Fibroblast of mammary gland (primary cell): ENCODE measurements at places on chromosomes 12 and 14.

GRCh38 chr12:88448337-88448915 is 131.8 kb downstream of the KITLG start:
- DNase-seq = no peak

DNA sequence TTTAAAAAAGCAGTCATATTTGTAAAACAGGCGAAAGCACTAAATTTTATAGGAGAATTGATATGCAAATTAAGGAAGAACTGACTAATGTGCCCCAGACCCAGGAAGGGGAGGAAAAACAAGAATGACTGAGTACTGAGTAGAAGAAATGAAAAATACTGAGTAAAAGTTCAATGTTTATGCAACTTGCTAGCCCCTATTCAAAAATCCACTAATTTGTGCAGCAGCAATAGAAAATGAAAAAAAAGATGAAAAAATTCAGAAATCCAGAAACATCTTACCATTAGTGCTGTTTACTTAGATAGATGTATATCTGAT is 6.1 kb downstream of the CHD8 start:
- no peak for DNase-seq

GRCh38 chr12:8903646-8904045 is 10.7 kb upstream of the PHC1 start:
- DNase-seq = no peak

DNA sequence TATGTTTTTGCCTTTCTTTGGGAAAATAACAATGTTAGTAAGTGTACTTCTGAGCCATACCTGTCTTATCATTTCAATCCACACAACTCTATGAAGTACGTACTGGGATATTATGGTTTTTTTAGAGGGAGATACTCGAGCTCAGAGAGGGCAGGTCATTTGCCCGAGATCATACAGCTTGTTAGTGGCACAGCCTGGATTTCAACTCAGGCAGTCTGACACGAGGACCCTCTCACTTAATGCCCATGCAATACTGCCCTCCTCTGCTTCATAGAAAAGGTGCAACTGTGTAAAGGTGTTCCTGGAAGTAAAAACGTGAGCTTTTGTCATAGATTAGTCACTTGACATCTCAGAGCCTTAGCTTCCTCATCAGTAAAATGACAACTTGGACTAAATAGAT is 128.0 kb downstream of the NDUFA12 start:
- DNase-seq = peak; percentile 19

DNA sequence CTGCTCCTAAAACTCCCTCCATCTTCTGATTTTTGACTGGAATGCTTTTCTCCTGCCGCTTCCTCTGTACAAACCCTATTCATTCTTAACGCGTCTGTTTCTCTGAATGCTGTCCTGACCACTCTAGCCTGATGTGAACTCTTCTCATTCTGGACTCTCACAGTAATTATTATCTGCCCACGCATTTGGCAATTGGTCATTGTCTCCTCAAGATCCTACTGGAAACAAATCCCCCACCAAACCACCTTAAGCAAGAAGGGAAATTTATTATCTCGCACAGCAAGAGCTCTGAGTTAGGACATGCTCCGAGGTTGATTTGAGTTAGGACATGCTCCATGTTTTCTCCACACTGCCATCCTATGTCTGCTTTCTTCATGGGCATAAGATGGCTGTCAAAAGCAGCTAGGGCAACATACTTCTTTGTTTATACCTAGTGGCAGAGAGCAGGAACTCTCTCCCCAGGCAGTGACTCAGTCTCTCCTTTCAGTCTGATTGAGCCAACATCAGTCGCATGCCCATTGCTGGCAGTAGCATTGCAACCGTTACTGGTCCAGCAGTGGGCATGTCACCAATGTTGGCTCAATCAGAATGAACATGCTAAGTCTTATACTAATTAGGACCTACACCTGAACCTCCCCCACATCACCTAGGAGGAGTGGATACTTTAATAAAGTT is 102.2 kb downstream of the SSPN start:
- DNase-seq = peak; percentile 95

GRCh38 chr14:31027847-31028246 is 1.7 kb upstream of the STRN3 start:
- peak; percentile 53 for DNase-seq

DNA sequence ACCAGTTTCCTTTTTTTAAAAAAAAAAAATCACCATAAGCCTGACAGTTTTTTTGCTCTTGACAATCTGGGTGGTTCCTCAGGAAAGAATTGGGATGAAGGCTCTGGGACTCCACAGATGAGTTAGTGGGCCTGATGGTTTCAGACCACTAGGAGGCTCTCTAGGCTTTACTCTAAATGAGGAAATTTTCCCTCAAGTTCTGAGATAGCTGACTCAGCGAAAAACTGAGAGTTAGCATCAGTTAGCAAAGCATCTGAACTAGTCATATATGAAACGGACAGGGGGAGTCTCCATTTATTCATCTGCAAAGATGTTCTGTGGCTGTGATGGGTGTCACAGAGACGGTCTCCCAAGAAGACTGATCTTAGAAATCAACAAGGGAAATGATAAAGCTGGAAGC is 314.3 kb upstream of the OR4E1 start:
- peak; percentile 32 for DNase-seq

DNA sequence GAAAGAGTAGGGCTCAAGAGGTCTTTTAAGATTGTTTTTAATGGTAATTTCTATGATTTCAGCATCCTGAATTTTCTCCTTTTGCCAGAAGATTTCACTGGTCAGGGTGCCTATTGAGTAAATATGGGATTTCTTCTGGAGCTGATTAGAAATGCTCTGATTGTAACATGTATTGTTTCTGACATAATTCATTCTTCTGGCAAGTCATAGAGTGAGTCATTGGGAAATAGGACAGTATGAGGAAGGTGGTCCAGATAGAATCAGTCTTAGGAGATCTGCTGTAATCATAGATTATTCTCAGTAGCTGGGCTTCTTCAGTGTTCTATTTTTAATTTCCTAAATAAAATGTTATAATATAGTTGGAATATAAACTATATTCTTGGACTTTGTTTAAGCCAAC is 182.0 kb upstream of the NAV3 start:
- DNase-seq = peak; percentile 70

GRCh38 chr14:75833326-75834020 is 148.3 kb downstream of the TGFB3 start:
- no peak for DNase-seq

GRCh38 chr12:52043386-52044212 is 7.6 kb upstream of the NR4A1 start:
- DNase-seq = peak; percentile 83

DNA sequence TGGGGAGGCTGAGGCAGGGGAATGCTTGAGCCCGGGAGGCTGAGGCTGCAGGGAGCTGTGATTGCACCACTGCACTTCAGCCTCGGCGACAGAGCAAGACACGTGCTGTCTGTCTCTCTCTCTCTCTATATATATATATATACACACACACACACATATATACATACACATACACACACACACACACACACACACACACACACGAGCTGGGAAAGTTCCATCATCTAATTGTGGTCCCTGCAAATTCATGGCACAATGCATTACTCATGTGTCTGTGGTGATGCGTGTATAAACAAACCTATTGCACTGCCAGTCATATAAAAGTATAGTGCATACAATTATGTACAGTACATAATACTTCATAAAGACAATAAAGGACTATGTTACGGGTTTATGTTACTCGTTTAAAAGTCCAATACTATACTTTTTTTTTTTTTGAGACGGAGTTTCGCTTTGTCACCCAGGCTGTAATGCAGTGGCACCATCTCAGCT is 36.6 kb downstream of the WDR89 start:
- peak; percentile 30 for DNase-seq

DNA sequence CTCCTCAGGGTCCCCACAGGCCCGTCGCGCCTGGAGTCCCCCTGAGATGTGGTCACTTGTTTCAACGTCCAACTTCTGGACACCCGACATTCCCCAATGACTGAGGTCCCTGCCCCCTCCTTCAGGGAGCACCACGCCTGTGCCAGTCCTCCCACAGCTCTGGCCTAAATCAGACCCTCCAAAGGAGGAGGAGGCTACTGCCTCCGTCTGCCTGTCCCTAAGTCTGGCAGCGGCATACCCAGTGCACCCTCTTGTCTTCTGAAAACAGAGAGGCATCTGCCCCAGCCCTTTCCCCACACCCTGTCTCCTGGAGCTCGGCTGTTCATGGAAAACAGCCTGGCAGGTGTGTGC is 46.2 kb downstream of the TESC start:
- DNase-seq = no peak

DNA sequence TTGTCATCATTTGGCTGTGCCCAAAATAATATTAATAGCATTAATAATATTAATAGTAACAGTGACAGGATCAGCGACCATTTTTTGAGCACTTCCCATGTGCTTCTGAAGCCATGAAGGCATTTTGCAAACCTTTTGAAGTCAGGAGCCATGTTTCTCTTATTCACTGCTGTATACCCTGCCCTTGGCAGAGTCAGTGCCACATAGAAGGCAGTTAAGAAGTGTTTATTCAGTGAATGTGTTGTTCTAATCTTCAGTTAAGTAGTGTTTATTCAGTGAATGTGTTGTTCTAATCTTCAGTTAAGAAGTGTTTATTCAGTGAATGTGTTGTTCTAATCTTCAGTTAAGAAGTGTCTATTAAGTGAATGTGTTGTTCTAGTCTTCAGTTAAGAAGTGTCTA is 319.7 kb upstream of the NAV3 start:
- DNase-seq = no peak

GRCh38 chr14:58817846-58818245 is 180.1 kb downstream of the DACT1 start:
- peak; percentile 46 for DNase-seq

DNA sequence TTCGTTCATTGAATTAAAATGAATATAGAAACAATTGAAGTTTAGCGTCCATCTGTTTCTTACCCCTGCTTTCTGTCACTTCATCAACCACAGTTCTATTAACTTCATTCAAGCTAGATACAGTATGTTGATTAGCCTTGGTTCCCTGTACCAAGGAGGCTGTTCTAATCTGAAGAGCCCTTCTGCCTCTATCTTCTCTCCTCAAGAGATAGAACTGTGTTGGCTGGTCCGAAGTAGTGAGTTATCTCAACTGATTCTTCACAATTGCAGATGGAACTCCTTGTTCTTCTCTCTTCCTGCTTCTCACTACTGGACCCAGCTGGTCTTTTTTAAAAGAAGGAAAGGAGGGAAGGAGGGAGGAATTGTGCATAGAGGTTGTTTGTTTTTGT is 82.1 kb upstream of the TRAF3 start:
- no peak for DNase-seq

DNA sequence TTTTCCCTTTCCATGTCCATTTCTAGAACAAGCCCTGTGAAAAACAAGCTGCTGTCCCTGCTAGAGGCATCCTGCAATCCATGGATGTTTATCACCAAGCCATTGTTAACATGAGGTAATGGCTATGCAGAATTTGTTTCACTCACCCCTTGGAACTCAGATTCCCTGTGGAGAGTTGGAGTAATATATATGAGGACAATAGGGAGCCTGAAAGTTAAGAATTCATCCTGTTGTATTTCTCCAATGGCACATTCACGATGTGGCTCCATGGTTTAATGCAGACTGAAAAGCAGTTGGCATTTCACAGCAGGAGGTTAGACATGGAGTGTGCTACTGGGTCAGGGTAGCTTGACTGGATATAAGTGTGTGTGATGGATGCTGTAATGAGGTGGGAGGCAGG is 32.4 kb downstream of the GPR65 start:
- DNase-seq = no peak

DNA sequence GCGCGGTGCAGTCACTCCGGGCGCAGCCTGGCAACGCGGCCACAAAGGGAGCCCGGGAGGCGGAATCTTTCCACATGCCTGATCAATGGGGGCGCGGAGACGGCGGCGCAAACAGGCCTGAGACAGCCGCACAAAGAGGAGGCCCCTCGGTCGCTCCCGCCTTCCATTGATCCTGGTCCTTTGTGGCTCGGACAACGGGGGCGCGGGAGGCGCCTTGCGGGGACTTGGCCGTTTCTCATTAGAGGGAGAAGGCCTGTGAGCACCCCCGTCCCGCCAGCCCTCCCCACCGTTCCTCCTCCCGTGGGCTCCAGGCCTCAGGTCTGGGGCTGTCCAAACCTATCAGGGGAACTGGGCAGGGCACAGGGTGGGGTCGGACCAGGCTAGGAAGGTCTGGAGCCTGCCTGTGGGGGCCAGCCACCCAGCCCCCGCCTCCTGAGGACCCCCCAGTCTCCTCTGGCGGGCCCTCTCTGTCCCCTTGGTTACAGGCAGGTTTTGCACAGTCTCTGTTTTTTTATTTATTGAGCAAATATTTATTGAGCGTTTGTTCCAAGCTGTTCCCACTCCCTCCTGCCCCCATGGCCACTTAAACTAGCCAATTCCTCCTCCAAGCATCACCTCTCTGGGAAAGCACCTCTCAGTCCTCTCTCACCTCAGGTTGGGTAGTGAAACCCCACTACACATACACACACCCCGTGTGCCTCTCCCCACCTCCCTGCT is 29.0 kb upstream of the MSI1 start:
- DNase-seq = no peak

GRCh38 chr12:22684140-22685118 is 59.5 kb downstream of the ETNK1 start:
- DNase-seq = peak; percentile 68

DNA sequence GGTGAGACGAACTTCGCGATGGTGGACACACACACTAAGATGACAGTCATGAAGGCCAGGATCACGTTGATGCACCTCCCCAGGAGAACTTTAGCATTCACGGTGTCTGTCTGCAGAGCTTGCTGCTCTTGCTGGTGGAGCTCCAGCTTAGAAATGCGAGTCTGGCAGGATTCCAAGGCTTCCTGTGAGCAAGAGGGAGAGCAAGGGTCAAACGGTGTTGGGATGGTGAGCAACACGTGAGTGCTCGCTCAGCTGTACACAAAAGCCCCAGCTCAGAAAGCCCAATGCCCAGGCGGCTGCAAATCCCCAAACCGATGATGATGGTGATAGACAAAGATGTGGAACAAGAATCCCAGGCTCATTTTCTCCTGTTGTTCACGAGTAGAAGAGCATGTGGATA is 78.8 kb downstream of the TMCC3 start:
- DNase-seq = peak; percentile 85

DNA sequence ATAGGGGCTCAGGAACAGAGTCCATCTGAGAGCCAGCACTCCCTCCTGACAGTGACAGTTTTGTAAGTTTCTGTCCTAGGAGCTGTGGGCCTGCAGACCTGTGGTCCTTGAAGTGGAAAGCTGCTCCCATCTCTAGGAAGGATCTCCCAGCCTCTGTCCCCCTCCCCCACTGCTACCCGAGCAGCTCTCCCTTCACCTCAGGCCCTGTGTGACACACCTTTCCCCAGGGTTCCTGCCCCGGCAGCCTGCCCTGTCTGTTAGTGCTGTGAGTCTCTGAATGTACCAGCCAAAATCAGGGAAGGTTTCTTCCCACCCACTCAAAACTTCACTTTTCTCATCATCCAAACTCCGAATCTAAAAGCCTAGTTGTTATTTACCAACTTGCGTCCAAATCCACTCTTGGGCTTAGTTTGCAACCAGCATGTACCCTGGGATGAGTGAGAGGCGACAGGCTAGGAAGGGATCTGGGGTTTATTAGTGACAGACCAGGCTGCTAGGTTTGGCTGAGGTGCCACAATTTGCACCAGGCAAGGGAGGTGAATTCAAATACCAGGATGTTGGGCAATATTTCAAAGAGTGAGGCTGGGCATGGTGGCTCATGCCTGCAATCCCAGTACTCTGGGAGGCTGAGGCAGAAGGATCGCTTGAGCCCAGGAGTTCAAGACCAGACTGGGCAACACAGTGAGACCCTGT is 39.9 kb downstream of the NINJ2 start:
- DNase-seq = no peak

GRCh38 chr12:72521326-72521725 is 249.2 kb downstream of the TRHDE start:
- DNase-seq = no peak

- DNase-seq = no peak
Measured at GRCh38 chr12:5203274-5203673, 159.6 kb downstream of the KCNA5 start.
